Activated CD4-positive, CD25-positive, alpha-beta regulatory T cell treated with anti-CD3 and anti-CD28 coated beads, Interleukin-2, amount 50 U/mL, for 16 hours (primary cell): ENCODE measurements at places on chromosomes 6 and 20.

DNA sequence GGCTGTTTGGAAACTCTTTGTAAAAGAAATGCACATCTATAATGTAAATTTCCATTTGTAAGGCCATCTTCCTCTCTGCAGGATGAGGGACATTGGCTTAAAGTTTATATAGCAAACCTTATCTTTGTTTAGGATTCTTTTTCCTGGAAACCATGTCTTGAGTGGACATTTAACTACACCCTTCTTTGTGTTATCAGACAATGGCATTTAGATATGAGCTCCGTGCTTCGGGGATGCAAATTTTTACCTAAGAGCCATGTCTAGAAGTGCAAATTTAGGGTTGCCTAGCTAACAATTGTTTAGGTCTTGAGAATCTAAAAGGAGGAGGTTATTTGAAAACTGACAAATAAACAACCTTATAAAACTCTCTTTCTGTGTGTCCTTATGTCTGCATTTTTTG is 623.8 kb downstream of the MMUT start:
- DNase-seq = no peak

DNA sequence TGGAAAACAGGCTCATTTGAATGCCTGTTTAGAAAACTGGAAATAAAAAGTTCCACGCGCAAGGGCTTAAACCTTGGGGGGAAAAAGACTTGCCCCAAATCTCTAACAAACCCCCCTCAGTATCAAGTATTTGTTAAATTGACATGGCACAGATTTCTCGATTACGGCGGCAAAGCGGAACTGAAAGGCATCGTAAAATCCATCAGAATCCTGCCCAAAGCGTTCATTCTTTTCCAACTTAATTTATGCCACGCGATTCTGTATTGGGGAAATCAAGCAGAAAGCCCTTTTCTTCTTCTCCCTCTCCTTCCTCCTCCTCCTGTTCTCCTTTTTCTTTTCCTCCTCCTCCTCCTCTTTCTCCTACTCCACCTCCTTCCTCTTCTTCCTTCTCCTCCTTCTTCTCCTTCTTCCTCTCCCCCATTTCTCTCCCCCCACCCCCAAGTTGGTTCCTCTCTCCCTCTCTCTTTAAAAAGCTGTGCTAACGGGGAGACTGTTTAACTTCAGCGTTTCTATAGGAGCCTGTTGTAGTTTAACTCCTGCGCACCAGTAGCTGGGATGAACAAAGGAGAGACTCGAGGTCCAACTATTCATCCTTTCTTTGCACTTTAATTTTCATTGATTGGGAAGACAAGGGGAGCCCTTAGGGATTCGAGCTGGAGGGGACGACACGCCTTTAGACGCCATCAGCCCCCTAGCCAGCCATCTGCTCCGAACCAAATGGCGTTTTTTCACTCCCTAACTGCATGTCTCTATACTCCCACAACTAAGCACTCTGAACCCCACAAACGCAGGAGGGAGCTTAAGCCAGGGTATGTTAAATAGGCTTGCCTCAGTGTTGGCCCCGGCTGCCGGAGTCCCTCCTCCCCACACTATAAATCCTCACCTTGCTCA is 2.7 kb upstream of the DLL1 start:
- DNase-seq = no peak

DNA sequence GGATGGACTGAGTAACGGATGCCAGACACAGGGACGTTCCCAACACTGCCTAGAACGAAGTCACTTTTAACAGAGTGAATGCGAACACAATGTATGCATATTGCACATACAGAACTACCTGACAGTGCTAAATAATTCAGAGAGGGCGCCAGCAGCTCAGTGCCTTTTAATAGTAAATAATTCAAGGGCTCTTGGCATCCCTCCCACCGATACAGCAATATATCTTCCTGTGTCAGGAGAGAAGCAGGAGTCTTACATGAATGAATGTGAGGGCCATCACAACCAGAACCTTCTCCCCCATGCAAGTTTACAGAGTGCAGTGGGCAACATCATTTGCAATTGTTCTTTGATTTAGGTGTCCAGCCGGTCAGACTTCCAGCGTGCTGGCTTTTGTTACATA is 88.4 kb upstream of the KCNG1 start:
- no peak for DNase-seq

GRCh38 chr20:63955281-63955826 is 862 bp downstream of the UCKL1 start:
- DNase-seq = no peak

GRCh38 chr20:38811769-38812168 is 6.3 kb downstream of the PPP1R16B start:
- no peak for DNase-seq

DNA sequence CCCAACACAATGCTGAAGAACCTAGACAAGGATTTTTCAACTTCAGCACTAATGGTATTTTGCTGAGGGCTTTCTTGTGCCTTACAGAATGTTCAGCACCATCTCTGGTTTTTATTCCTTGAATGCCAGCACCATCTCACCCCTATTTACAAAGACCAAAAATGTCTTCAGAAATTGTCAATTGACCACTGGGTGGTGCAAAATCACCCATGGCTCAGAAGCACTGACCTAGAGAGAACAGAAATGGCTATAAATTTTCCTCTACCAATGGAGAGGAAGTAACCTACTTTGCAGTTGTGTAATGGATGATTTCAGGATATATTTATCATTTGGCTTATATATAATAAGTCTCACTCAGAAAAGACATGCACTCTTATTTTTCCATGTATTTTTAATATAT is 431.0 kb upstream of the IRAK1BP1 start:
- no peak for DNase-seq

- DNase-seq = no peak
Measured at GRCh38 chr20:49593466-49594142, 25.7 kb upstream of the PTGIS start.

GRCh38 chr6:19755181-19755580 is 82.0 kb upstream of the ID4 start:
- DNase-seq = no peak

- no peak for DNase-seq
Measured at GRCh38 chr6:53673162-53673727, 7.7 kb upstream of the KLHL31 start.

DNA sequence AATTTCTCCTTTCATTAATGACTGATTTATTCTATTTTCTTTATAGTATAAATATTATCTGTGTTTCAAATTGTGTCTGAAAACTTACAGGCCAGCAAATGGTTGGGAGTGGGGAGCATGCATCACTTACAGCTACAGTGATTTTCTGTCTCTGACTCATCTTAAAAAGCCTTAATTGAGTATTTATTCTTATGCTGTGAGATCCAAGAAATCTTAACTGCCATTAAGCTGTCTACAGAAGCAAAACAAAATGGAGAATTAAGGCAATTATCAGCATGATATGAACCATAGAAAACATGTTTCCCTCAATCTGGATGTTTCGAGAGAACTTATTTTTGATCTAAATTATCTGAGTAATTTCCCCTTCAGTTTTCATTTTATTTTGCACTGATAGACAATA is 831.2 kb downstream of the KIF16B start:
- no peak for DNase-seq

GRCh38 chr6:113363048-113363798 is 493.9 kb upstream of the MARCKS start:
- DNase-seq = no peak

GRCh38 chr20:60629206-60629605 is 622.9 kb upstream of the CDH4 start:
- no peak for DNase-seq

DNA sequence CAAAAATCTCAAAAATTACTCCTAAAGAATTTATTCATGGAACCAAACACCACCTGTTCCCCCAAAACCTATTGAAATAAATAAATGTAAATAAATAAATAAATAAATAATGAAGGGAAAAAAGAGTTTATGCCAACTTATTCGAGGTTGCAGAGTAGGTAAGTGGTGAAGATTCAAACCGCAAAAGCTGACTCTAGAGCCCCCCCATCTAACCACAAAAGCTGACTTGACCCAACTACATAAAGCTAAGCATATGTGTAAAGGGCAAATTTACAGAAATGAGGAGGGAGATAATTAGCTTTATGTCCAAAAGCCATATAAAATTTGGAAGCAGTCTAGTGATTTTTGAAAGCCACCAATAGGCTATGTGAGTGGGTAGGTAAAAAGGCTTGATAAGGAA is 486.9 kb downstream of the PKHD1 start:
- no peak for DNase-seq

DNA sequence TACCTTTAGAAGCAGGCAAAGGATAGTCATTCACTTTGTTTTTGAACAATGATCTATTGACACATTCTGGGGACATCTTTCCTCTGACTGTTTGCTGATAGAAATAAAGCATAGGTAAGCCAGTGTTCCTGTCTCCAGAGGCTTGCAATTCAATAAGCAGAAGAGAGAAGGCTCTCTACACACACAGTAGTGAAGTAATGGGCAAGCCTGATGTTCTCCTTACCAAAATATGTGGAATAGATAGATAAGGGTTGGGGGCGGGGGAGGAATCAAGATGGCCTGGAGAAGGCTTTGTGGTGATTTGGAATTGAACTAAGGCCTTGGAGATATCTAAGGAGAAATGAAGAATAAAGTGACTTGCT is 27.3 kb downstream of the PAQR8 start:
- no peak for DNase-seq

DNA sequence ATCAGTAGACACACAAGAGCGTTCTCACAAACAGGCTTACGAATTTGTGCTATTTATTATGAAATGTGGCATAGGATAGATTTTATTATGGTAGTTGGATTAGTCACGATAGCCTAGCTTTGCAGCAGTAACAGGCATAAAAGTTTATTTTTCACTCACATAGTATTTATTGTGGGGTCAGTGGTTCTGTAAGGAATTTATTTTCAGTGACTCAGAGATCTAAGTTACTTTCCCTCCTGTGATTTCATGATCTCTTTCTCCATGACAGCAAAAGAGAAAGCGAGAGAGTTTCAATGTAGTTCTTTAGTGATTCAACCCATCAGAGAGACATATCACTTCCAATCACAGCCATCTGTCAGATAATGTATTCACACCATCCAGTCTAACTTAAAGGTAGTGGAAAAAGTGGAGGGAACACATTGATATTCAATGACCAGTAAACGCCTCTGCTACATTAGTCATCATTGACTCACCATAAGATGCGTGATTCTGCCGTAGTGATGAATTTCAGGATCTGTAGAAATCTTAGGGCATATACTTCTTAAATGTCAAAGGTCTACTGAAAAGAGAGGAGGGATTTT is 605.5 kb downstream of the HDGFL1 start:
- no peak for DNase-seq

DNA sequence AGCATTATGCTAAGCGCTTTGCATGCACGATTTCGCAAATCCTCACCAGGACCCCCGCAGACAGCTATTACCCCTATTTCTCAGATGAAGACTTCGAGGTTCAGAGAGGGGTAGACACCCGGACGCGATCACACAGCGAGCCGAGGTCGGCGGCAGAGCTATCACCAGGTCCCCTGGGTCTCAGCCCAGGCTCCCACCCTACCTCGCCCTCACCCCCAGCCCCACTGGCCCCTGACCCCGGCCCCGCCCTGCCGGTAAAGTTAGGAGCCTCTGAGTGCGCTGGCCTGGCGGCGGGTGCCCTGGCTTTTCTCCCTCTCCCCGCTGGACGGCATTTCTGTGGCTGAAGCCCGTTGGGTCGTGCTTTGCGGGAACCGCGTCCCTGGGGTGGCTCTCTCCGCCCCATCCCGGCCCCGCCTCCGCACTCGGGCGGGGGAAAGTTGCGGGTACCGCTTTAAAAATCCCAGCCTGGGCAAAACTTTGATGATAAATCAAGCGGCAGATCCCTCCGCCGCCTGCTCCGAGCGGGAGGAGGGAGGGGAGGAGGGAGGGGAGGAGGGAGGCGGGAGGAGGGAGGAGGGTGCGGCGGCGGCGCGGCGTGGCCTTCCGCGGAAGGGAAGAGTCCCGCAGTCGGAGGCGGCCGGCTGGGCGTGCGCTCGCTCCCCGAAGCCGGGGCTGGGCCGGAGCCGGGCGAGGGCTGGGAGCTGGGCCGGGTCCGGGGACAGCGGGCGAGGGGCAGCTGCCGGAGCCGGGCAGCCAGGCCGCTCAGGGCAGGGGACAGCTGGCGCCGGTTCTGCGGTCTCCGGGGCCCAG is at the start of gene VSTM2L:
VSTM2L (plus strand) TSS at position 624 of the 810 bp plus-strand sequence. CDS start 224 bp downstream, outside the sequence.
- DNase-seq = no peak

GRCh38 chr6:33744895-33745546 is 1.7 kb downstream of the IP6K3 start:
- no peak for DNase-seq

GRCh38 chr6:2658788-2659187 is 91.9 kb downstream of the MYLK4 start:
- no peak for DNase-seq

- DNase-seq = no peak
Measured at GRCh38 chr6:125312950-125313349, 11.2 kb upstream of the HDDC2 start.

DNA sequence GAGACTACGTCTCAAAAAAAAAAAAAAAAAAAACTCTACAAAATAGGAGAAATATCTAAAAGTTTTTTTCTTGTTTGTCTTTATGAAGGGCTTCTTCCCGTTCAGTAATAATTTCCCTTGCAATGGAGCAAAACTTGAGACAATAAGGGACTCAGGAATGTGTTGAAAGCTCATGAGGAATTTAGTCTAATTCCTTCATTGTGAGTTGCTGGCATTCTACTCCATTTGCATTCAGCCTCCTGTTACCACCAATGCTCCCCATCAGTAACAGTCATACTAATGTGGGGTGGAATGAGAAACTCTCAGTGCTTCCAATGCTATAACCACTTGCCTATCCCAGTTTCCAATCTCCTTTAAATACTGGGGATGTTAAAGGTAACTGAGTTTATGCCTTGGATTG is 576.7 kb upstream of the AGPAT4 start:
- DNase-seq = no peak

- no peak for DNase-seq
Measured at GRCh38 chr6:135181333-135182070, 394 bp downstream of the MYB start.

DNA sequence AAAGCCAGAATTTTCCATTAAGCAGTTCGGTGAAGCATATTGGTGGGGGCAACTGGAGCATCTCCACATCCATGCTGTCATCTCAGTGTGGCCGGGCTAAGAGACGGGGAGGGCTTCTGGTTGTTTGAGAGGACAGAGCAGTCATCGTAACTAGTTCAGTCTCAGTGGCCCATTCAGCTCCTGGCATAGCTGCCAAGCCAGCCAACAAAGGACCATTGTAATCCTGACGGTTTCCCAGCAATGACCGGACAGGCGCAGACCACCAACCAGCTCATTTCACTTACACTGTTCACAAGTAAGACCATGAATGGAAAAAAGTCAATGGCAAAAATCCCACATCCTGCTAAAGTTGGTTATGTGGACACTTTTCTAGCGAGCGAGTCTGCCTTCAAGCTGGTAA is 14.9 kb upstream of the HDDC2 start:
- DNase-seq = no peak

DNA sequence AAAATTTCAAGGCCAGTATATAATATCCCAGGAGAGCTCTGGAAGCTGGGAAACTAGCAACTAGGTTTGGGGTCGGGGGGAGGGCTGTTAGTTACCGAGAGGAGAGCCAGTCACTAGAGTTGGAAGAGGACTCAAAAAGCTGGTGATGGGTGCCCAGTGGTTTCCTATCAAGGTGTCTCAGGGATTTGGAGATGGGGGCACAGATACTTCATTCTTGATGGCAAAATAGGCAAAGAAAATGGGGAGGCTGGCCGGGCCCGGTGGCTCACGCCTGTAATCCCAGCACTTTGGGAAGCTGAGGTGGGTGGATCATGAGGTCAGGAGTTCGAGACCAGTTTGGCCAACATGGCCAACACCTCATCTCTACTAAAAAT is 805 bp downstream of the PHF1 start:
- DNase-seq = no peak

- DNase-seq = no peak
Measured at GRCh38 chr6:105485456-105485855, 82.6 kb upstream of the PREP start.

- no peak for DNase-seq
Measured at GRCh38 chr6:81262656-81263055, 489.8 kb downstream of the TENT5A start.
